A549 treated with RU486 at 1 μM for 4 hours (cell line): ENCODE measurements at places on chromosomes 6 and 20. TPM values are rescaled to one million over a fixed set of nuclear protein-coding genes. Genes with fewer than 3 reads are reported as not detected.

ADGRG6 gene
- 22.6 to 55.5 TPM (median 50.3 TPM) in 5 replicates for total RNA-seq

IL17A gene
- not detected in 5 replicates for total RNA-seq

MAN1A1 gene
- 0.02 to 0.26 TPM (median 0.03 TPM) in 4 of 5 replicates, not detected in the other for total RNA-seq

SYTL3 gene
- 0.86 to 1.3 TPM (median 1.2 TPM) in 5 replicates for total RNA-seq

LHFPL5 gene
- 0.05 TPM in 1 of 5 replicates, not detected in the others for total RNA-seq

EBF4 gene
- total RNA-seq, result 2.4 to 3.0 TPM (median 2.7 TPM) in 5 replicates

ATP6V1G2 gene
- total RNA-seq, result 0.48 to 0.86 TPM (median 0.65 TPM) in 5 replicates

HUS1B gene
- total RNA-seq, result 0.20 to 0.43 TPM (median 0.24 TPM) in 4 of 5 replicates, not detected in the other

MYLK4 gene
- total RNA-seq, result 0.07 to 0.16 TPM (median 0.13 TPM) in 5 replicates

SLC17A1 gene
- 0.08 to 0.10 TPM in 2 of 5 replicates, not detected in the others for total RNA-seq

EYA2 gene
- total RNA-seq, result 2.2 to 3.0 TPM (median 2.9 TPM) in 5 replicates
